ENCODE measurements at places on chromosomes 16 and 17. TPM values are rescaled to one million over a fixed set of nuclear protein-coding genes. Genes with fewer than 3 reads are reported as not detected.

Gene CSH1
- not detected for total RNA-seq

Gene CDK5R1
- total RNA-seq, result 0.64 TPM

Gene KRT16
- total RNA-seq, result not detected

Gene SUPT6H
- 52.2 TPM for total RNA-seq

Gene TNFRSF13B
- total RNA-seq, result not detected

Gene KRTAP1-1
- total RNA-seq, result not detected

Gene CDR2L
- 31.9 TPM for total RNA-seq

Gene UNC45B
- not detected for total RNA-seq

Gene CLEC3A
- total RNA-seq, result not detected

Gene BCL6B
- total RNA-seq, result not detected

Gene ASIC2
- total RNA-seq, result not detected

Gene SF3B3
- 154 TPM for total RNA-seq

Gene TRPV3
- 0.43 TPM for total RNA-seq

Gene AGRP
- not detected for total RNA-seq

Gene SCGB1C2
- not detected for total RNA-seq

Gene HYDIN
- 2.3 TPM for total RNA-seq

Gene FOXF1
- 10.3 TPM for total RNA-seq

Gene FBXW10
- total RNA-seq, result 0.32 TPM

Gene TADA2A
- 15.5 TPM for total RNA-seq
